Esophagus squamous epithelium (tissue), 5 donors: ENCODE measurements at places on chromosomes 2 and 18.

DNA sequence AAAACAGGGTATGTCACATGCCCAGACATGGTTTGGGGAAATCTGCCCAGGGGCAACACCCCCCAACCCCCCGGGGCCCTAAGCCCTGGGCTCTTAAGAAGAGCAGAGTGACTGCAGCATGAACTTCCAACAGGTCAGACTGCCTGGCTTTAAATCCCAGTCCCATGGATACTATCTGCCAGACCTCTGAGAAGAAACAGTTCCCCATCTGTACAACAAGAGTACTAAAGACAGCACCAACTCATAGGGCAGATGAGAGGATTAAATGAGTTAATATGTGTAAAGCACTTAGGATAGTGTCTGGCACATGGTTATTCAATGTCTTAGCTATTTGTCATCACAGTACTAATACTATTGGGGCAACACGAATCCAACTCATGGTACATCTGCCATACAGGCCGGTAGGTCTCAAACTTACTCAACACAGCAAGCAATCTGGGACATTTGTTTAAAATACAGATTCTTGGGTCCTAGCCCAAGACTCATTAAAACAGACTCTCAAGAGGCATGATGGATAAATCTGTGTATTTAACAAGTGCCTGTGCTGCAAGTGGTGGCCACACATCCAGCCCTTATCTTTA, 23.4 kb downstream of the CDH2 start:
- no peak for DNase-seq

DNA sequence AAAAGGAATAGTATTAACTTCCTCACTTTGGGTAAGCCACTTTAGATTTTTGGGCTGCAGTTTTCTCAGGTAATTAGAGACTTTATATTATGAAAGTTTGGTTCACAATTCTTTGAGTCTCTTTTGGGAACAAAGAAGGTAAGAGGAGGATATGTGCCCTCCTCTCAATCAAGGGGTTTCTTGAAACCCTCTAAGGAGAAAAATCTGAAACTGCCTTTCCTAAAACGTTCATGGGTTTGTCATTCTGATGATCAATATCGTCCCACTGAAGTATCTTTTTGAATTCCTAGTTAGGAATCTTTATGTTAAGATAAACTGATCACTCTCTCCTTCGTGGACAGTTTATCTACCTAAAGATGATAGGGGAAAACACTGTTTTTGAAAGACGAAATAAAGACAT, 42.4 kb upstream of the AKAIN1 start:
- DNase-seq = no peak

DNA sequence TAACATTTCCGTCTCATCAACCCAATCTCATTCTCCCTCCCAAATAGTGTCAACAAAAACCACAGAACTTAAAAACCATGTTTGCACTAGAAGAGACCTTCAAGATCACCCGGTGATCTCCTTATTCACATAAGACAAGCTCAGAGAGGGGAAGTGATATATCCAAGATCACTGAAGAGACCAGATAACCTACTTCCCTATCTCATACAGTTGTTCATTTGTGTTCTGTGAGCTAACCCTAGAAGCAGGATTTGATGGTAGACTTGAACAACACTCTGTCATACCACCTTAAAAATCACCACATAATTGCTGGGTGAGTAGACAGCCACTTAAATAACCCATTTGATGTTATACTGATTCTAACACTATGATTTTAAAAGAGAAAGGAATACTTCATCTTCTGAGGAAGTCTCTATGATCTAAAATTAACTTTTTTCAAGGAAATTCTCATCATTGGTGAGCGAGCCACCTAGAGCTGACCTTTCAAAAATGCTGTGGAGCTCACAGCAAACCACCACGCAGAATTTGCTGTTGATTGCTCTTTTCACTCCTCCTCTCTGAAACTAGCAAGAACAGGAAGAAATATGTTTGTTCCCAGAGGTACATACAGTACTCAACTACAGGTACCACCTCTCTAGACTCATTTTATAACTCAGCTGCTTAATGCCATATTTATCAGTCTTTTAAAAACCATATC, 15.1 kb downstream of the AAK1 start:
- no peak for DNase-seq

GRCh38 chr2:723761-724160, 46.6 kb upstream of the TMEM18 start:
- DNase-seq = no peak

DNA sequence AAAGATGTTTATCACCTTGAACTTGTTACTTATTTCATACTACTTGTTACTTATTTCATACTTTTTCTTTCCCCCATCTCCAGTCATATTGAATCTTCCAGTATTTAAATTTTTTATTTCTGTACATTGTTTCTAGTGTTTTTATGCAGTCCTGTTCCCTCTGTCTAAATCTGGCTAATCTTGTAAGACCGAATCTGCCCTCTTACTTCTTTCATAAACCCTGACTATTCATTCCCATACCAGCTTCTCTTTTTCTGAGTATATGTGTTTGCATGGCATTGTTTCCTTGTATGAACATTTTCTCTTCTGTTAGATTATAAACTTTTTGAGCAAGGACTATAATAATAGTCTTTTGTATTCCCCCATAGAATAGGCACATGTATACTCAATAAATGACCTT, 131.7 kb downstream of the TAF4B start:
- no peak for DNase-seq

DNA sequence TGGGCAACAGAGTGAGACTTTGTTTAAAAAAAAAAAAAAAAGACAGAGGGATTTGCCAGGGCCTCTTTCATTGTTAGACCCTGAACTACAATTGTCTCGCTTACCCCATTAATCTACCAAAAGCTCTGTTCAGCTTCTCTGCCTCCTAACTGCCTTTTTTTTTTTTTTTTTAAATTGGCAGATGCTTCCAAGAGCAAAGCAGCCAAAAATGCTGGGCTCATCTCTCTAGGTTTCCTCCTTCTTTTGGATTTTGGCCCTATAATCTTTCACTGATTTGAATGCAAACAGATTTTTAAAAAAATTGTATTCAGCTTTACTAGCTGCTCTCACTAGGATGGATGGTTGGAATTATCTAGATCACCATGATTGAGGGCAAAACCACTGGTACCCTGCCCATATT, 33.2 kb upstream of the RAPGEF4 start:
- DNase-seq = no peak

- DNase-seq = no peak
These were observed 232.4 kb upstream of the RBMS1 start for GRCh38 chr2:160726046-160726445.

DNA sequence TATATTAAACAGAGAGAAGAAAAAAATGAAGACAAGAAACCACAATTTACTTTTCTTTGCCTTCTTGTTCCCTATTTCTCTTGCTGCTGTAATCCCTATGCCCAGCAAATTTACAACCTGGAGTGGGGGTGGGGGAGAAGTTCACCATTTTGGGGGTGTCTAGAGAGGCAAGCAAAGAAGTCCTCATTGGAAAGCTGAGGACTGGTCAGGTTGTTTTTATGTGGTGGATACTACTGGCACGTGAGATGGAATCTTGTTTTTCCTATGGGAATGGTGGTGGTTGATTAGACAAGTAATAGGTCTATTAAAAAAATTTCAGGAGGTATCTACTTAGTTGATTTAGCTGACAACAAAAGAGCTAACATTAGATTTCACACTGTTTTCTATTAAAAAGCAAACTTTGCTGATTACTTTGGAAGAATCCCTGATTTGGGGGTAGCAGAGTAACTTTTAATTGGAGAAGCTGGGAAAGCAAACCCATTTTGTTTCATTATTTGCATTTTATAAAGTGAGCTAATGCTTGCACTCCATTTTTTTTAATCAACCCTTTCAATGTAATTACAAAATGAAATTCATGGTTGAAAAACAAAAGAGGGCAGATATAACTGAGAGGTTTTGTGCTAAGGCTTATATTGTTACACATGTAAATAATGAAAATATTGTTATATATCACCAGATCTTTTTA, 6.0 kb downstream of the POU3F3 start:
- no peak for DNase-seq

DNA sequence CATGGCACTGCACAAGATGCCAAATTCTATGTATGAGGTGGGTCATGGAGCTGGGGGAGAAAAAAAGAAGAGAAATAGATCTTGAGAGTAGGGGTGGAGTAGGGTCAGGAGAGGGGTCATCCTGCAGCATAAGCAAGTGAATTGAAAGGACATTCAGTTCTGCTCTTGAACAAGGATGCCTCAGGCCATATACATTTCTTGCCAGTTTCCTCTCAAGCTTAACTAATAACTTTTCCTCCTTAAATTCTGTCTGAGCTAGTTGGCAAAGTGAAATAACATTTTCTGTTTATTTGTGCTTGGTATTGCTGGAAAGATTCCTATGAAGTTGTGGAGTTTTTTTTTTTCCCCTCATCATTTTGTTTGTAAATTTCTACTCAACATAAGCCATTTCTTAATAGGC, 99.0 kb upstream of the LTBP1 start:
- no peak for DNase-seq

DNA sequence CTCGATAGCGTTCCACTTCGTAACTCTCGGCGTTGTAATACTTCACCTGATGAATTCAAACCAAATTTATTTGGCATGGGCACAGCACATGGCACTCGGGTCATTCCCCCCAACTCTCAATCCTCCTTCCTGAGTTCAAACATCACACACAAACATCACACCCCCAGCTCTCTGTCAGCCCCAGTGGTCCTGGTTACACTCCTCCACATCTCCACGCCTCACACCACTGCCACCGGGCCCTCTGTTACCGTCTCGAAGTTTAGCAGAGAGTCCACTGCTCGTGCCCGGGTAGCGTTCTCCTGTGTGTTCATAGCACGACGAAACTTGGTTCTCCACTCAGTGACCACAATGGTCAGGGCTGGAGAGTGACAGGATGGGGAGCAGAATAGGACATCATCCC, 4.6 kb downstream of the ABCB6 start:
- DNase-seq = no peak

DNA sequence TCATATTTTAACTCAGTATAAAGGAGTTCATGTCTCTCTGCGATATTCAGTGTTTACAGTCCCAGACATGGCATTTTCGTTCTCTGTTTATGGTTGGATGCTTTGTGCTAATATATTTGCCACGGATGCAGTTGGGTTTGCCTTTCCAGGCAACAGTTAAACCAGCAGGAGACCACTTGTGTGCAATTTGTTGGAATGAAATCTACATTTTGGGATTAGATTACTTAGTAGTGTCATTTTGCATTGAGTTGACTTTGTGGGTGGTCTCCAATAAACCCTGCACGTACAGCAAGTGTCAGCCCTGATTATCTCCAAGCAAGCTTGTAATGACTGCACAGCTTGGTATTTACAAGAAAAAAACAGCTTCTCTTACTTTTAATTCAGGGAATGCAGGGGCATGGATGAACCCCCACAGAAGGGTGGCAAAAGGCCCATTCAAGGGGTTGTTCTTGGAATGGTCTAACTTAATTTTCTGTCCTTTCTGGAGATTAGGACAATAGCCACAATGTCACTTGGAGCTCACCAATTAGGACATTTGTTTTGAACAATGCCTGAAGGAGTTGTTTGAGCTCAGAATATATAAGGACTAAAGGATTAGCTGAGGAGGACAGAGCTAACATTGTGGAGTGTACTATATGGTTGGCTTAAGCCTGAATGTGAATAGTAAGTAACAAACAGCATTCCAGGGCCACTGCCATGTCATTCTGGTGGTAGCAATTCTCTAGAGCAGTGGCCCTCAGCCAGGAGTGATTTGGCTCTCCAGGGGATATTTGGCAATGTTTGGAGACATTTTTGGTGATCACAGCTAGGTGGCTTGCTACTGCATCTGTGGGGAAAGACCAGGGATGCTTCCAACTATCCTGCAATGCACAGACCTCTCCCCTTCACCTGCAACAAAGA, 121.5 kb downstream of the SLC4A3 start:
- no peak for DNase-seq

GRCh38 chr2:156038021-156038420, 294.5 kb downstream of the NR4A2 start:
- DNase-seq = no peak

DNA sequence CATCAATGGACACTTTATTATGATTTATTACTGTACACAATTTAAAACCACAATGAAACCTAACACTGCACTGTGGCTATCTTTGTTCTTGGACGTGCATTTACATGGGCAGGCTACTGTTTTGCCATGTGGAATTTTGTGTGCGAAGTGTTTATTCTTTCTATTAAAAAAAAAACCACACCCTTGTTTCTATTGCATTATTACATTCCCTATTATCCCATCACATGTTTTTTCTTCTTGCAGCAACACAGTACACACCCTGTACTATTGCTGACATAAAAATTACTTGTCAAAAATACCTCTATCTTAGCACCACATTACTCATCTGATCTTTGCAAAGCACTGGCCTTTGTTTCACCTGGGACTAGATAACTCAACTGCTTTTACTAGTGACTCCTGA, 1.5 kb downstream of the RNF152 start:
- no peak for DNase-seq

GRCh38 chr2:42367835-42368234, 6.8 kb upstream of the COX7A2L start:
- DNase-seq = no peak

DNA sequence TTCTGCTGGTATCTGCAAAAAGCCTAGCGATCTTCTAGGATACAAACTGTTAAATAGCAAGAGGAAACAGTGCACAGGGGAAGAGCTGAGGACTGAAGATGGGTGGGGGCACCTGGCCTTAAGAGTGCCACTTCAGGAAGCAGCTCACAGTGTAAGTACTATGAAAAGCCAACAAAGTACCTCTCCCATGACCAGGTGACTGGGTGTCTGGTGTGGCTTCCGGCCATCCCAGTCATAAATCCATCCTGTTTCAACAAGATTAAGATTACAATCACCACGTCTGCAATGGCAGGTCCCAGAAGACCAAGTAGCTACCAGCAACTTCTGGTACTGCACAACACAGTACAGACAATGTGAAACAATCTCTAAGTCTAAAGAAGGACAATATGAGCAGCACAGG, 15.9 kb downstream of the ERFE start:
- DNase-seq = no peak

DNA sequence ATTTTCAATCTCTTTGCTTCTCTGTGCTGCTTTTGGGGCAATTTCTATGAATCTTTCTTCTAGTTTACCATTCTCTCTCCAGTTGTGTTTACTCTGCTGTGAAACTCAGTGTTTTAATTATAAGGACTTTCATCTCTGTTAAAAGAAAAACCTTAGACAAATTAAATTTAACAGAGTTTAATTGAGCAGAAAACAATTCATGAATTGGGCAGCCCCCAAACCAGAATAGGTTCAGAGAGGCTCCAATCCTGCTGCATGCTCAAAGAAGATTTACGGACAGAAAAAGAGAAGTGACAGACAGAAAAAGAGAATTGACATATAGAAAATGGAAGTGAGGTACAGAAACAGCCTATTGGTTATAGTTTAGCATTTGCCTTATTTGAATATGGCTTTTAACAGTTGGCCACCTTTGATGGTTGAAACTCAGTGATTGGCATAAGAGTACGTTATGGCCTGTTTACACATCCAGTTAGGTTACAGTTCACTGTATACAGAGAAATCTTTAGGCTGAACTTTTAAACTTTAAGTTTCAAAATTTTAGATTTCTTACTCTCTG, 120.4 kb downstream of the RNF152 start:
- DNase-seq = no peak

GRCh38 chr2:8198766-8199382, 483.0 kb upstream of the ID2 start:
- DNase-seq = no peak

GRCh38 chr2:239917125-239917956, 107.8 kb downstream of the NDUFA10 start:
- no peak for DNase-seq
